ENCODE measurements at places on chromosomes 1 and 21.

DNA sequence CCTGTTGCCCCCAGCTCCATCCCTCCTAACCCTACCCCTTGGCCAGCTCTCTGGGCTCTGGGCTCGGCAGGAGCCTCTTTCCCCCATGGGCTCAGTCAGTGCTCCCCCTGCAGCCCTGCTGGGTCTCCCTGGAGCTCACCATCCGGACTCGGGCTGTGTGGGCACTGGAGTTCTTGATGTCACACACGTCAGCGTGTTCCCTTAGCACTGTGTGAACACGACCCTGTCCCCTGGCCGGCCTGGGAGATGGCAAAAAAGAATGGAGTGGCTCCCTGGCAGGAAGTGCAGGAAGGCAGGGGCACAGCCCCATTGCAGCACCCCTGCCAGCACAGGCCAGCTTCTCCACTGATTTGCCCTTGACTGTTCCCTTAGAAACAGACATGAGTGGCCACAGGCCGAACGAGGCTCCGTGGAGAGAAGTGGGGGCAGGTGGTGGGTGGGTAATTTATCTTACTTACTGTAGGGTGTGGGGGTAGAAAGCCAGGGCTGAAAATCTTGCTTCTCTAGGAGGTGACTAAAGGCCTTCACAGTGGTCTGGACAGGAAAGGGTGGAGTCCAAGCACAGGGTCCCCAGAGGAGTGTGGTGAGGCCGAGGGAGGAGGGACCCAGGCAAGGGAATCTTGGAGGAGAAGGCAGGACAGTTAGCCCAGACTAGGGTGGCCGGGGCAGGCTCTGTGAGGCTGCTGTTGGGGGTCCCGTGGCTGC is 381.7 kb upstream of the VAMP3 start:
- peak; percentile 73 for DNase-seq

DNA sequence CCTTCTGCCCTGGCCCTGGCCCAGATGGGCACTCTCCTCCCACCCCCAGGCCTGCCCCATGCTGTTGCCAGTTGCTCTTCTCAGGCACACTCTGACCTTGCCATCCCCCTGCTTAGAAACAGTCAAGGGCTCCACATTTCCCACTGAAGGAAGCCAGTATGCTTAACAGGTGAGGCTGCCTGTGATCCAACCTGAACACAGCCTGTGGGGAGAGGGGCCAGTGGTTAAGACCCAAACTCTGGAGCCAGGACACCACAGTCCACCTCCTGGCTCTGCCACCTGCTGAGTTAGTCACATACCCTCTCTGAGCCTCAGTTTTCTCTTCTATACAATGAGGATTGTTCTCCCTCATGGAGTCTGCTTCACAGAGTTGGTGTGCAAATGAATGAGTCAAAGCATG is 526.9 kb downstream of the MATN1 start:
- no peak for DNase-seq

- DNase-seq, result peak; percentile 75
Observed at GRCh38 chr1:117070124-117070523, 10.0 kb downstream of the TTF2 start.

DNA sequence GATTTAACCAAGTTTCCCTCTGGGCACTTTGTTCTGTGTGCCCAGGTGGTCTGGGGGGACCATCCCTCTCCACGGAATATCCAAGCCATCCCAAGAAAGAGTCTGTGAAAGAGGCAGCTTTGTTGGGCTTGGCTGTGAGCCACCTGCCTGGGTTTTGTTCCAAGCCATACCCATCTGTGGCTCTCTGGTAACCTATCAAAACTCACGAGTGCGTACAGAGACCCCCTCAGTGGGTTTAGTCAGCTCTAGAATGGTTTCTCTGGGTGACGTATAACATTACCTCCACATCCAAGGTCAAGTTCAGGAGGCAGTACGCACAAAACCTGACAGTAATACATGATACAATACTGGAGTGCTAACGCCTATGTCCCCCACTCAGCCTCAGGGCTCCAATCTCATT is 54.2 kb downstream of the DNTTIP2 start:
- no peak for DNase-seq

DNA sequence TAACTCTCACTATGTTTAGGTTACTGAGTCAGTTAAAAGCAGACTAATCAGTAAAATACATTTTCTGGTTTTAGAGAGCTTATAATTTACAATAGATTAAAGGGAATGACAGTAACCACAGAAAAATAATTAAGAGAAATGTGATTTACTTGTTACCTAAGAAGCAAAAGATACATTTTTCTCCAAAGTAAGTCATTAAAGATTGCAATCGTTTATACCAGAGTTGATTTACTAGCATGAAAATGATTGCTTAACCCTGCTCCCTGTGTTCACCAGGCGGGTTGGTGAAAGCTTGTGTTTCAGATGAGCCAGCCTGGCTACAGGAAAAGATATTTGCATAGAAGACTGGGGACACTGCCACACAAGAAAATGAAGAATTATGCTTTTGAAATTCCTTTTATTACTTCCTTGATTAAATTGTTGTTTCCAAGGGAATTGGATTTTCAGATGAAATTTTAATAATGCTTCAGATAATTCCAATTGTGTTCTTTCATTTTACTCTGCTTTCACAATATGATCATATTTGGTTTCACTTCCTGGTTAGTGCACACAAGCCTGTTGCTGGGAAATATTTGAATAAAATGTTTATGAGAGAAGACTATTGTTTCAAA is 27.9 kb downstream of the LRRC8B start:
- DNase-seq, result no peak

DNA sequence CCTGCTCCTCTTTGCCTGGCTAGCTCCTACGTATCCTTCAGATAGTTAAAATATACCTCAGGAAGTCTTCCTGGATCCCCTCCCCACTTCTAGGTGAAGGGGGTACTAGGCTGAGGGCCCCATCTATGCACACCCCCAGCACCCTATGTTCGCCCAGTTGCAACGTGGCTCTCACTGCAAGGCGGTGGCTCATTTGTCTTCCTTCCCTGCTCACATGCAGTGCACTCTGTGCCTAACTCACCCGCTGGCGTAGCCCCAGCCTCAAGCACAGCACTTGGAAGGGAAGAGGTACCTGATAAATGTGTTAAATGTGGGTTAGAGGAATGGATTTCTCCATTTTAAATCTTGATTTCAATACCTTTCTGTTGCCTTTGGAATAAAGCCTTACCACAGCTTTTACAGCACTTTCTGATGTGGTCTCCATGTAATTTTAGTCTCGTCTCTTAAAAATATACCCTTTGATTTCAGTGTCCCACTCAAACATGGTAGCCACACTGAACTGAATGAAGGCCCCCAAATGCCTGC is 39.3 kb downstream of the L1TD1 start:
- DNase-seq, result no peak

DNA sequence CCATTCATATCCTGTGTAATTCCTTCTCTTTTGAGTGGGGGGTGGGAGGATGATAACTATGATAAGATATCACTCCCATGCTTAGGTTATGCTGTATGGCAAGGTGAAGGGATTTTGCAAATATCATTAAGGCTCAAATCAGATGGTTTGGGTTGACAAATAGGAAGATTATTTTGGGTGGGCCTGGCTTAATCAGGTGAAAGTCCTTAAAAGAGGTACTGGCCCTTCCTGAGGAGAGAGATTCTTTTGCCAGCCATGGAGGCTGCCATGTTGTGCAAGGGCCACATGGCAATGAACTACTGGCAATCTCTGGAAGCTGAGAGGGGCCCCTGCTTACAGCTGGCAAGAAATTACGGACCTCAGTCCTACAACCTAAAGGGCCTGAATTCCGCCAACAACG is 174.6 kb upstream of the FOXD3 start:
- DNase-seq, result no peak

DNA sequence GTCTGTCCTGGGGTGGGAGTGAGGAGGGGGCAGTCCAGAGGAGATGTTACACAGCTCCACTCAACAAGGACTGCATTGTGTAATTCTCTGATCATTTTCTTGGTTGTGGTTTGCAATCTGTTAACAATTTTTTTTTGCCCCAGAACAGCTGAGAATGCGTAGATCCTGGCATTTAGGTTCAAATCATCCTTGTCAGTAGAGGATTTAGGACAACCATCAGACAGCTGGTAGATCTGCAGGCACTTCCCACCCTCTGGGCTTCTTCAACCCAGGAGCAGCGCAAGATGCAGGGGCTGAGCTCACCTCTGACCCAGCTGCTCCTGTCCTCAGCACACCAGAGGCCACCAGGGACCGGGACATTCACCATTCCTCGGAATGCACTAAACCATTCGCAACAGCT is 13.5 kb downstream of the BCAR3 start:
- DNase-seq, result no peak

DNA sequence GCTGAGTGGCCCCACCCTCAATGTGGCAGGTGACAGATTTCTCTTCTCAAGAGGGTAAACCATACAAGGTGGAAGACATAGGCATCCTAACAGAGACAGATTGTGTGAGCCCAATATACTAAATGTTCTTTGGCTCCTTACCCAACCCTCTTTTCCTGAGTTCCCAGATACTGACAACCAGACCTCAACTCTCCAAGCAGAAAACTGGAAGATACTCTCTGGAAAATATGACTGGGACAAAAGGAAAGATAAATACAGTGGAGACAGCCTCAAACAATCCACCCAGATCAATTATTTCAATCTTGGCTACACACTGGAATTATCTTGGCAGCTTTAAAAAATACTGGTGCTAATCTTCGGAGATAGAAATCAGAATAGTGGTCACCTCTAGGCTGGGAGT is 6.5 kb downstream of the EVI5 start:
- DNase-seq, result no peak

DNA sequence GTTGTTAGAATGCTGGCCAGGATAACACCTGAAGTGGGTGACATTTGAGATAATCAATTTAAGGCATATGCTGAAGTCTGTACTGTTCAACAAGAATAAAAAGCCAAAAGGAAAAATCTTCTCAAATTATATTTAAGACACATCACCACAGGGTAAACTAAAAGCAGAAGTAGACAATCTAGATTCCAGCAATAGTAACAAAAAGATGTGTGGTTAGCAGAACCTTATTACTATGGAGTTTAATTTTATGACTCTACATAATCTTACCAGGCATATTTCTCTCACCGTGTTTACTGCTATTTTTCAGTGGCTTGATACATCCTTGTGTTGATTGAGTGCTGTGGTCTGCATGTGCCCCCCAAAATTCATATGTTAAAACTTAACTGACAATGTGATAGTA is 300.4 kb upstream of the ZP4 start:
- DNase-seq, result no peak

GRCh38 chr1:20575541-20576336 is 13.2 kb upstream of the CDA start:
- no peak for DNase-seq

GRCh38 chr1:113394043-113394862 is 3.9 kb downstream of the MAGI3 start:
- DNase-seq, result no peak

- DNase-seq, result no peak
Observed at GRCh38 chr1:168736520-168736919, 7.5 kb upstream of the DPT start.

DNA sequence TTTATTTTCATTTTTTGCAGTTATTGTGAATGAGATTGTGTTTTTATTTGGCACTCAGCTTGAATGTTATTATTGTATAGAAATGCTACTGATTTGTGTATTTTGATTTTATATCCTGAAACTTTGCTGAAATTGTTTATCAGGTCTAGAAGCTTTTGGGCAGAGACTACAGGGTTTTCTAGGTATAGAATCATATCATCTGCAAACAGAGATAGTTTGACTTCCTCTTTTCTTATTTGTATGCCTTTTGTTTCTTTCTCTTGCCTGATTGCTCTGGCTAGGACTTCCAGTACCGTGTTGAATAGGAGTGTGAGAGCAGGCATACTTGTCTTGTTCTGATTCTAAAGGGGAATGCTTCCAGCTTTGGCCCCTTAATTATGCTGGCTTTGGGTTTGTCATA is 27.3 kb downstream of the ZNF691 start:
- DNase-seq, result no peak

- peak; percentile 31 for DNase-seq
Observed at GRCh38 chr1:9375912-9376311, 83.2 kb downstream of the SPSB1 start.

GRCh38 chr1:42259059-42259738 is 75.8 kb downstream of the FOXJ3 start:
- DNase-seq, result peak; percentile 46

DNA sequence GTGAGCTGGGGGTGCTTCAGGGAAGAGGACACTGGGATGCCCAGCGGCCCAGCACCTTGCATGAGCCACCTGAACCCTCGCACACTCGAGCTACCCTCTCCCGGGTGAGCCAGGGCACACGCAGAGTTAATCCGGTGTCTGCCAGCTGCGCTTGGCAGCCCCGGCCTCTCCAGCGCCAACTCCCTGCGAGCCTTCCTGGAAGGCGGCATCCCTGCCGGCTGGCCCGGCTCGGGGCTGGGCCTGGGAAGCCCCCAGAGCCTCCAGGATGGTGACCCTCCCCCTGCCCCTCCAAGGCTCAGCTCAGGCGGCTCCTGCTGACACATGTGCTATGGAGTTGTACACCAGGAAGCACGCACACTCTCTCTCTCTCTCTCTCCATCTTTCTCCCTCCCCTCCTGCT is 48.7 kb downstream of the RAP1GAP start:
- DNase-seq, result no peak

- no peak for DNase-seq
Observed at GRCh38 chr1:229092377-229093237, 178.3 kb upstream of the RAB4A start.

GRCh38 chr1:55803429-55803828 is 588.3 kb upstream of the USP24 start:
- DNase-seq, result no peak

DNA sequence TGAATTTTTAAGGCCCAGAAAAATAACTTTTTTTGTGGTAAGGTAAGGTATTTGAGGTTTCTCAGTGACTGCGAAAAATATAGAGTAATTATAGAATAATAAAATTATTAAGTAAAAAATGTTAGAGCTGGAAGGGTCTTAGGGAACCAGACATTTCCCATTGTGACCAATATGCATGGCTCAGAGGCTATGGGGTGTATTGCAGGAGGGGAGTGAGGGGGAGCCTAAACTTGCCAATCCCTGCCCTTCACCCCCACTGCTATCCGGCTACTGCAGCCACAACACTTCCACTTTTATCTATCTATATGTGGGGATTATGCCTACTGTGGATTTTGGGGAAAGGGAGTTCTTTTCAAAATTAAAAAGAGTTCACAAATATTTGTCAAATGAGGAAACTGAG is 7.6 kb upstream of the GADD45A start:
- DNase-seq, result no peak

- no peak for DNase-seq
Observed at GRCh38 chr1:237891979-237892378, 1.3 kb upstream of the ZP4 start.

- DNase-seq, result no peak
Observed at GRCh38 chr1:20271498-20272400, 18.9 kb upstream of the VWA5B1 start.

GRCh38 chr1:116690849-116691406 is 23.4 kb upstream of the IGSF3 start:
- no peak for DNase-seq

All from fibroblast of skin of right biceps (primary cell).